Chondrocyte (in vitro differentiated cells): ENCODE measurements at places on chromosomes 5 and 9. TPM values are rescaled to one million over a fixed set of nuclear protein-coding genes. Genes with fewer than 3 reads are reported as not detected.

DNA sequence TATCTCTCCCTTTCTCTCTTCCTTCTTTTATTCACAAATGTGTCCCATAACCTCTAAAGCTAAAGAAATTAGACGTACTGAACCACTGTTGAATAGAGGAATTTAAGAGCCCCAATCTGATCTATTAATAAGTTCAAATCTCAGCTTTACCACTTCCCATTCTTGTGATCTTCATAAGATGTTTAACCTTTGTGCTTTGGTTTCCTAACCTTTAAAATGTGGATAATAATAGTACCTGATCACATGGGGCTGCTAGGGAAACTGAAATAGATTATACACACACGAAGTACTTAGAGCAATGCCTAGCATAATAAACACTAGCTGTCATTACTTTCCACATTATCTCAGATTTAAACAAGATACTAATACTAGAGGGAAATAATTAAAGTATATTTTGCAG is 324.3 kb upstream of the SEMA6A start:
- no peaks in the 10 kb centered on the region for H3K4me1 ChIP-seq
- H3K27ac ChIP-seq, result no peak overlapping the region
- H3K4me3 ChIP-seq, result no peak overlapping the region
- H3K36me3 ChIP-seq, result no peaks in the 10 kb centered on the region
- H3K27me3 ChIP-seq, result peaks cover 2% of the 10 kb centered on the region
- no peak for DNase-seq

The LCN10 gene
- total RNA-seq, result not detected in 3 replicates

DNA sequence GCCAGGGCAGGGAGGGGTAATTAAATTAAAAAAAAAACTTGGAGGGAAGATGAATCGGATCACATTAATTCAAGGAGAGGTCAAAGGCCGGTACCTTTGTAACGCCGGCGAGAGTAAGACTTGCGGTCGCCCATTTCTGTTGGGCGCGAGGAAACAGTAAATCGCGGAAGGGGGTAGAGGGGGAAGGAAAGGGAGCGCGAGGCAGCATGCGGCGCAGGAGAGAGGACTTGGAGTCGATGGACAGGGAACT is 324 bp upstream of the RGMB start:
- peak overlapping the region; percentile 99 for H3K4me3 ChIP-seq
- no peaks in the 10 kb centered on the region for H3K36me3 ChIP-seq
- peak overlapping the region; percentile 99 for H3K27ac ChIP-seq
- H3K4me1 ChIP-seq, result peaks cover 53% of the 10 kb centered on the region

The STPG3 gene
- not detected in 3 replicates for total RNA-seq

The TARS1 gene
- total RNA-seq, result 109 to 254 TPM (median 253 TPM) in 3 replicates

DNA sequence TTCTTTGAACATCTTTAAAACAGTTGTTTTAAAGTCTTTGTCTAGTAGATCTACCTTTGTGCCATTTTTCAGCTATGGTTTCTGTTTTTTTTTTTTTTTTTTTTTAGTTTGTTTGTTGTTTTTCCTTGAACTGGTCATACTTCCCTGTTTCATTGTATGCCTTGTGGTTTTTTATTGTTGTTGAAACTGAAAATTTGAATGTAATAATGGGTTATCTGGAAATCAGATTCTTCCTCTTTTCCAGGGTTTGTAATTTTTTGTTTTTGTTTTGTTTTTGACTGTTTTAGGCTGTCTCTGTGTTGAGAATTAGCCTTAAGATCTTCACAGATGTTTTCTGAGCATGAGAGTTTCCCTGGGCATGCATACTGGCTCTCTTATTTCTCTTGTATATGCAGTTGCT is 269.6 kb upstream of the DAP start:
- H3K4me1 ChIP-seq, result no peaks in the 10 kb centered on the region
- H3K4me3 ChIP-seq, result no peak overlapping the region
- peaks cover 4% of the 10 kb centered on the region for H3K36me3 ChIP-seq
- H3K27me3 ChIP-seq, result peaks cover 6% of the 10 kb centered on the region

DNA sequence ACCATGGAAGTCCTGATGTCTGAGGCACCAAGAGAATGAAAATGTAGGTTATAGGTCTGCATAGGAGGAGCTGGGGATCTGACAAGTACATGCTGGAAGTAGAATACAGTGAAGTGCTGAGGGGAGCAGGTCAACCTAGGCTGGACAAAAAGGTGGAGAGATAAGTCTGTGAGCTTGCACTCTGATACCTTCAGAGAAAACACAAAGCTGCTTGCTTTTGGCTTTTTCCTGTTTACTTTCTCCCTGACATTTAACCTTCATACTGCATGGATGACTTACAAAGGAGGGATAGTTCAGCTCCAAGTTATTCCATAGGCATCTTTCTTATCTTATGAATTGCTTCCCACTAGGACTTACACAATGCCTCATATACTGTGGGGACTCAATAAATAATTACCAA is 256.7 kb upstream of the NREP start:
- H3K27ac ChIP-seq, result no peak overlapping the region
- H3K4me1 ChIP-seq, result peaks cover 20% of the 10 kb centered on the region
- no peaks in the 10 kb centered on the region for H3K36me3 ChIP-seq
- no peaks in the 10 kb centered on the region for H3K27me3 ChIP-seq
- H3K4me3 ChIP-seq, result no peak overlapping the region

The RANBP3L gene
- 1.2 to 5.0 TPM (median 1.2 TPM) in 3 replicates for total RNA-seq

The ERCC6L2 gene
- total RNA-seq, result 34.9 to 41.1 TPM (median 35.8 TPM) in 3 replicates

- H3K4me1 ChIP-seq, result peaks cover 21% of the 10 kb centered on the region
- H3K27me3 ChIP-seq, result no peaks in the 10 kb centered on the region
- H3K27ac ChIP-seq, result no peak overlapping the region
- no peak for DNase-seq
These were observed 81.1 kb downstream of the VAV2 start for GRCh38 chr9:133910855-133911514.

GRCh38 chr5:167011196-167011595 is 1280.2 kb upstream of the WWC1 start:
- no peaks in the 10 kb centered on the region for H3K36me3 ChIP-seq
- no peak for DNase-seq
- H3K4me3 ChIP-seq, result no peak overlapping the region
- H3K27ac ChIP-seq, result no peak overlapping the region

- H3K4me3 ChIP-seq, result no peak overlapping the region
- peaks cover 24% of the 10 kb centered on the region for H3K4me1 ChIP-seq
- peaks cover 3% of the 10 kb centered on the region for H3K36me3 ChIP-seq
- peak overlapping the region; percentile 71 for H3K27ac ChIP-seq
- no peak for DNase-seq
- no peaks in the 10 kb centered on the region for H3K27me3 ChIP-seq
These were observed 15.5 kb upstream of the PAIP1 start for GRCh38 chr5:43572357-43572756.

The WNK2 gene
- total RNA-seq, result 0.44 to 3.3 TPM (median 2.3 TPM) in 3 replicates

DNA sequence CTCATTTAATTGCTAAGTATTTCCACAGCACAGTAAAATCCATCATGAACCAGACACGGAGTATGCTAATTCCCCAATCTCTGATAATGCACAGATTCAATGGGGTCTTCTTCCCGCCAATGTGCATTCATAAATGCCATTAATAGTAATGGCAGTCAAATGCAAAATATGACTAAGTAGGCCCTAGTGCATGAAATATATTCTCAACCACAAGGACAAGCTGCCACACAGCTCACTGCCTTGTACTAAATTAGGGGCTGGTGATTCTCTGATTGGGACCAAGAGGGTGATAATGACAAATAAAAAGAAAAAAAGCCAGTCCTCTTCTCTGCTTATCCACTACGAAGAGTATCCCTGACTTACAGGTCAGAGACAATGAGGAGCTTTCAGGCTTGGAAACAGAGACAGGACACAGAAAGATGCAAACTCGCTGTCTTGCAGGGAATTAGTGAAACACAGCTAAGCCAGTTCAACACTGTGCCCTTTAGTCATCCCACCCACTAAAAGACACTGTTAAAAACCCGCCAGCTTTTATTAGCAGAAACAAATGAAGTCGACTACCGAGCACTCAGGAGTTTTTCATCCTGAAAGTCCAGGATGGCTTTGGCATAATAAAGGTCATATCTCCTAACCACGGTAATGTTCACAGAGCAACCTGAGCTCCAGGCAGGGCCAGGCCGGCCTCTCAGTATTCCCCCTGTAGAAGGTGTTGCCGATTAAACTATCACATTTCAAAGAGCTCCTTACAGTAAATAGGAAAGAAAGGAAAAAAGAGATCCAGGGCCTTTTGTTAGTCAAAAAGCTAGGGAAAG is 148.1 kb downstream of the EBF1 start:
- H3K36me3 ChIP-seq, result no peaks in the 10 kb centered on the region
- no peak for DNase-seq

- H3K27me3 ChIP-seq, result peaks cover 32% of the 10 kb centered on the region
- no peak overlapping the region for H3K4me3 ChIP-seq
- no peaks in the 10 kb centered on the region for H3K4me1 ChIP-seq
- H3K27ac ChIP-seq, result no peak overlapping the region
These were observed 126.1 kb upstream of the IFNE start for GRCh38 chr9:21608200-21608599.

- peaks cover 16% of the 10 kb centered on the region for H3K27me3 ChIP-seq
- H3K36me3 ChIP-seq, result no peaks in the 10 kb centered on the region
- peaks cover 13% of the 10 kb centered on the region for H3K4me1 ChIP-seq
- H3K27ac ChIP-seq, result no peak overlapping the region
These were observed 22.9 kb upstream of the ASS1 start for GRCh38 chr9:130421802-130422276.

- no peak for DNase-seq
- no peaks in the 10 kb centered on the region for H3K36me3 ChIP-seq
- no peaks in the 10 kb centered on the region for H3K27me3 ChIP-seq
- H3K4me1 ChIP-seq, result peaks cover 33% of the 10 kb centered on the region
- H3K27ac ChIP-seq, result peak overlapping the region; percentile 97
- peak overlapping the region; percentile 49 for H3K4me3 ChIP-seq
These were observed 11.2 kb downstream of the IER5L start for GRCh38 chr9:129166623-129167557.

- H3K27me3 ChIP-seq, result no peaks in the 10 kb centered on the region
- no peak for DNase-seq
- no peaks in the 10 kb centered on the region for H3K36me3 ChIP-seq
These were observed 614.7 kb downstream of the EBF1 start for GRCh38 chr5:158485047-158485446.

DNA sequence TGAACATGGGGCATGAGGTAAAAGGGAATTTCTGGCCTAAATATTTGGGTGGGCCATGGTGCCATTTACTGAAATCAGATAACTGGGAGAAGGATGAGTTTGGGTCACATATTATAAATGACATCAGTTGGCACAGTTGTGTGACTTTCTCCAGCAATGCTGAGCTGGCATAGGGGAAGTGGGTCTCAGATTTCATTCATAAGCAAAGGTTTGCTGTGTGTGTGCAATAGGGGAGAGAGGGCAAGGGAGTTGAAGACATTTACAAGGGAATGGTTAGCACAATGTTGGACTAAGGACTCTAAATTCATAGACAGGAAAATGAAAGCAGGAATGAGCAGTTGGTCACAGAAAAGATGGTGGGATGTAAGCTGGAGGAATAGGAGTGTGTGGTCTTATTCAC is 47.8 kb upstream of the KLF9 start:
- H3K27me3 ChIP-seq, result no peaks in the 10 kb centered on the region
- DNase-seq, result no peak
- H3K36me3 ChIP-seq, result no peaks in the 10 kb centered on the region
- peaks cover 5% of the 10 kb centered on the region for H3K4me1 ChIP-seq

GRCh38 chr5:23235246-23235645 is 272.2 kb upstream of the PRDM9 start:
- DNase-seq, result no peak
- H3K4me1 ChIP-seq, result no peaks in the 10 kb centered on the region
- no peak overlapping the region for H3K27ac ChIP-seq
- no peaks in the 10 kb centered on the region for H3K27me3 ChIP-seq

DNA sequence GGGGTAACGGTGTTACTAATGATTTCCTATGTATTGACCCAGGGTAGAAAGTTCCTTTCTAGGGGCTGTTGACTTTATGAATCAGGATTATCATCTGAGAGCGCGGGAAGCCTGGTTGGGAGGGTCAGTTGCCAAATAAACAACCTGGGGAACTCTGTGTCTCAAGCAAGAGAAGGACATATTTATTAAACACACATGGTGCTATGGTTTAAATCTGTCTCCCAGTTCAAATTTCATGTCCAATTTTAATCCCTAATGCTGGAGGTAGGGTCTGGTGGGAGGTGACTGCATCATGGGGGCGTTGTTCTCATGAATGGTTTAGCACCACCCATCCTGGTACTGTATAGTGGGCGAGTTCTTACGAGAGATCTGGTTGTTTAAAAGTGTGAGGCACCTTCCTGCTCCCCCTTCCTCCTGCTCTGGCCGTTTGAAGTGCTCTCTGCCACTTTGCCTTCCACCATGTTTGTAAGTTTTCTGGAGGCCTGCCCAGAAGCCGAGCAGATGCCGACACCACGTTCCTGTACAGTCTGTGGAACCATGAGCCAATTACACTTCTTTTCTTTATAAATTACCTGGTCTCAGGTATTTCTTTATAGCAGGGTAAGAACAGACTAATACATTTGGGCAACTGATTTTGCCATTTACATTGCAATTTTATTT is 19.7 kb upstream of the GAS1 start:
- DNase-seq, result no peak
- H3K27ac ChIP-seq, result no peak overlapping the region
- H3K36me3 ChIP-seq, result no peaks in the 10 kb centered on the region
- no peak overlapping the region for H3K4me3 ChIP-seq
- H3K4me1 ChIP-seq, result peaks cover 30% of the 10 kb centered on the region

DNA sequence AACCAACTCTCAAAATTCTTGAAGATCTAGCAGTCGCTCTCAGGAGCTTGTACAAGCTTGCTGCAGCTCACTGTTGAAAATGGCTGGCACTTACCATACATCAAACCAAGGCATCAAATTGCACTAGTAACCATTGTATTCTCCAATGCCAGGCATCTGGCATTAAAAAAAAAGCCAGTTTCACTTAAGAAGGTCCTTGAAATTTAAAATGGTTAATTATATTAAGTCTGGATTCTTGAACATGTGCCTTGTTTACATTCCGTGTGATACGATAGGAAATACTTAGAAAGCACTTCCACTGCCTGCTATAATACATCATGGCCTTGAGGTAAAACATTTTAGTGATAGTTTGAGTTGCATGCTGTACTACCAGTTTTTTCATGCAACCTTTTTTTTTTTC is 300.7 kb downstream of the KDM4C start:
- no peaks in the 10 kb centered on the region for H3K4me1 ChIP-seq
- DNase-seq, result no peak
- H3K36me3 ChIP-seq, result peaks cover 2% of the 10 kb centered on the region
- H3K27ac ChIP-seq, result no peak overlapping the region

DNA sequence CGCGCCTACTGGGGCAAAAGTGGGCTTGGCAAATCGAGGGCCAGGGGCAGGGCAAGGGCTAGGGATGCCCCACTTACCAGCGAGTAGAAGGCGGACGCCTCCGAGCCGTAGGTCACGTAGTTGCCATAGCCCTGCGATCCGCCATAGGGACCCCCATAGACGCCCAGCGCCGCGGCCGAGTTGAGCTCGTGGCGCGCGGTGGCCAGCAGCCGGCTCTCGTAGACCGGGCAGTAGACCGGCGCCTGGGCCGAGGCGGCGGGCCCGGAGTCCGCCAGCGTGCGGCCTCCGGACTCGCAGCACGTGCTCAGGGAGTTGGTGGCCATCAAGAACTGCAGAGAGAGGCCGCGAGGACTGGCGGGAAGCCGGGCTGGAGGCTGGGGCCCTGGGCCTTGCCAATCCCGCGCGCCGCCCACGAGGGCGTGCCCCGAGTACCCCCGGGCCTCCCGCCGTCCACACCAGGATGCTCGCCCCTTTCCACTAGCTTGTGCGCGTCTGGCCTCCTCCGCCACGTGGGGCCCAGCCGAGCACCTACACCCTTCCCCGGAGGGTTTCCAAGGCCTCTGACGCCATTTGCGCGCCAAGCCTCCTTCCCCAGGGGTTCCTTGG is 891 bp downstream of the IRX4 start:
- peaks cover 6% of the 10 kb centered on the region for H3K4me1 ChIP-seq
- no peak overlapping the region for H3K4me3 ChIP-seq
- H3K27ac ChIP-seq, result no peak overlapping the region
- peak; percentile 89 for DNase-seq
- peaks cover 45% of the 10 kb centered on the region for H3K27me3 ChIP-seq

The FBP2 gene
- not detected in 3 replicates for total RNA-seq

- H3K27me3 ChIP-seq, result no peaks in the 10 kb centered on the region
- H3K27ac ChIP-seq, result no peak overlapping the region
- no peak overlapping the region for H3K4me3 ChIP-seq
- DNase-seq, result no peak
These were observed 81.1 kb upstream of the RORB start for GRCh38 chr9:74415995-74416394.

The ADCY2 gene
- total RNA-seq, result 0.36 to 0.95 TPM in 2 of 3 replicates, not detected in the other
